Activated CD8-positive, alpha-beta T cell treated with anti-CD3 and anti-CD28 coated beads for 36 hours (primary cell): ENCODE measurements at places on chromosomes 13 and 19.

DNA sequence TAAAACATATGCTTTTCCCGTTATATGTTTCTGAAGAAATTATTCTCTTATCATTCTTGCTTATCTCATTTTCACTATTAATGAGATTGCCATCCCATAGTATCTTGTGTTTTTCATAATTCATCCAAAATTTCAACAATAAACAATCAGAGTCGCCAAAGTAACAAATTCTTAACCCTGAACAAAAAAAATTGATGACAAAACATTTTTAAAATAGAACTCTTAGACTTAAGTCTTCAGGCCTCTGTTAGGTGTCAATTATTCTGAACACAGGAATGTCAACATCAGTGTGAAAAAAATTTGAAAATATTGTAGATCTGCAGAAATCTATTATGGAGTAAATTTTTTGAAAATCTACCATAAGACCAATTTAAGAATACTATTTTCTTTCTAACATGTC lies 37.4 kb downstream of the NEK5 start:
- no peak for DNase-seq

GRCh38 chr19:5436106-5436947 lies 18.9 kb upstream of the ZNRF4 start:
- no peak for DNase-seq

DNA sequence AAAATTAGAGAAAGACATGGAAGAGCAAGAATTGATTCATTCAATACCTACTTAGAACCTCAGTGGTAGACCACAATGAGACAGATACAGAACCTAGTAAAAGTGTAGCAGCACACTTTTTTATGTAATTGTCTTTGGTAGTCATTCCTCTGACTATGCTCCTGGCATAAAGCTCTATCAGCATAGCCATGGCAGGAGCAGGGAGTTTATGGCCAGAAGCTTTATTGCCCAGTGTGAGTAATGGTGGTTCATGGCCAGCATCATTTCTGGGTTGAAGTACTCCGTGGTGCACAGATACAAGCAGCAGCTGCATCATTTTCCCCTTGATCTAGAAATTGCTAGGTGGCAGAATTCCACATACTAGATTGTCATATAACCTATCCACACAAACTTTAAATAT lies 352.6 kb downstream of the TBC1D4 start:
- no peak for DNase-seq

GRCh38 chr19:16571283-16571682 lies 932 bp downstream of the SLC35E1 start:
- no peak for DNase-seq

DNA sequence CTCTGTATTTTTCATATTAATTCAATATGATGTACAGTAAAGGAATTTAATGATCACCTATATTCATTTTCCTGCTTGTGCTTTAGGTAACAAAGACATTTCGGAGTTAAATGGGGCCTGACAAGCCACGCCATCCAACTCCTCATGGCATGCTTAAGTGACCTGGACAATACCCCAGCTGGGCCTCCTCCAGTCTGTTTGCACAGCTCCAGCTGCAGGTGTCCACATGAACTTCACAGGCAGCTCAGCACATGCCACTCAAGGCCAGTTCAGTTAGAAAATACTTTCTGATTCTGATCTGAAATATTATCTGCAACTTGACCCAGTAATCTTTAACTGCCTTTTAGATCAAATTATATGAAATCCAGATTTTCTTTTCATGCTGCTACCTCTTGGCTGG lies 89.6 kb upstream of the SLC15A1 start:
- no peak for DNase-seq

- DNase-seq = no peak
Observed at GRCh38 chr13:56988543-56988942, 152.2 kb upstream of the PRR20A start.

GRCh38 chr13:93963266-93964145 lies 516.0 kb downstream of the DCT start:
- DNase-seq = no peak

- peak; percentile 91 for DNase-seq
Observed at GRCh38 chr19:38387550-38388348, at the start of gene GGN. Gene GGN, minus strand, starts transcription at chr19:38388034. Its CDS starts 773 bp downstream, at chr19:38387261.

DNA sequence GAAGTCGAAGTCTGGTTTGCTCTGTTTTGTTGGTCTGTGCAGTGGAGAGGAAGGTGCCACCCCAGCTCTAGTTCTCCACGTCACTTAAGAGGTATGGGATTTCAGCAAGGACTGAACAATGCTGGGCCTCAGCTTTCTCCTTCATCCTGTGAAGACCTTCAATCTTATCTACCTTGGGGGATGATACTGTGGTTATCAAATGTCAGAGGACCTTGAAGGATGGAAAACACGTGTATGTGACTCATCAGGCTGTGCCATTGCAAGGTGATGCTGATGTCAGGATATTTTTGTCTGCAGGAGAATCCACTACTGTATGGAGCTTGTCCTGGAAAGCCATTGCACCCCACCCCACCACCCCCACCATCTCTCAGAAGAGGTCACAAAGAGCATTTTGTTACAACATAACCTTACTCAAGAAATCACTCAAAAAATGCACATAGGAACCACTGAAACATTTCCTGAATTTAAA lies 81.4 kb upstream of the UQCRFS1 start:
- no peak for DNase-seq

DNA sequence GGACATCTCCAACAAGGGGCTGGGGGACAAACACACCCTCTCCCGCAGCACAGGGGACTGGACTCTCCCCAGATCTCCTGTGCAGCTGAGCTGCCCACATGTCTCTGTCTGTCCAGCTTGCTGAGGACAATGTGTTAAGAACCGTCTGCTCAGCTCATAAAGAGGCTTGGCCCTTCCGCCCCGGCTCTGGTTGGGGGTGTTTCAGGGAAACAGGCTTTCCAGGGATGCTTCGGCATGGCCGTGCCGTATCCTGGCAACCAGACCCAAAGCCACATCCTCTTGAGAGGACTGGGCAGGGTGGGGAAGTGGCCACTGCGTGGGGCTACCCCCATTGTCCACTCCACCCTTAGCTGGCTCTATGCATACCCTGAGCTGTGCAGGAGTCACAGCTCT lies 41.1 kb upstream of the CHST8 start:
- no peak for DNase-seq

DNA sequence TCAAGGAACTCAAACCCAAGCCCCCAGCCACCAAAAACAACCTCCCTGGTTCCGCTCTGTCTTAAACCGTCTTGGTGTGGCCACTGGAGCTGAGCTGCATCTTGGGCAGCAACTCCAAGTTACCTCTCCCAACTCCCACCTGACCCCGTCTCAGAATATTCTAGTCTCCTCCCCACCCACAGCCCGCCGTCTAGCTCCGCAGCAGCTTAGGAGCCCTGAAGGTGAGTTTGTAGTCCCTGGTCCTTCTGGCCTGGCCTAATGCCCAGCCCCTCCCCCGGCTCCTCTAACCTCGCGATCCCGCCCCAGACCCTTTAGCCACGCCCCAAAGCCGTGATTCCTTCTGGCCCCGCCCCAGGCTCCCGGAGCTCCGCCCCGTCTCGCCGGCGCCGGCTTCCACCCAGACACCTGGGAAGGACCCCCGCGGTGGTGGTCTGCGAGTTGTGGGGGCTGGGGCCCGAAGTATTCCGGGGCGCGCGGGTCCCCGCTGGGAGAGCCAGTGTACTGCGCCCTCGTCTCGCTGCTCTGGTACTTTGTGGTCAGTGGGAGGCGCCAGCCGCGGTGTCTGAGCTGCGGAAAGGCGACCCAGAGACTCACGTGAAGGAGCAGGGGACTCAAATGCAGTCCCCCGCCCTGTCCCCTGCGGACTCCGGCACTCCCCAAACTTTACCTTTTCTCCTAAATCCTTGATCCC lies 2.5 kb upstream of the LHB start:
- peak; percentile 68 for DNase-seq

DNA sequence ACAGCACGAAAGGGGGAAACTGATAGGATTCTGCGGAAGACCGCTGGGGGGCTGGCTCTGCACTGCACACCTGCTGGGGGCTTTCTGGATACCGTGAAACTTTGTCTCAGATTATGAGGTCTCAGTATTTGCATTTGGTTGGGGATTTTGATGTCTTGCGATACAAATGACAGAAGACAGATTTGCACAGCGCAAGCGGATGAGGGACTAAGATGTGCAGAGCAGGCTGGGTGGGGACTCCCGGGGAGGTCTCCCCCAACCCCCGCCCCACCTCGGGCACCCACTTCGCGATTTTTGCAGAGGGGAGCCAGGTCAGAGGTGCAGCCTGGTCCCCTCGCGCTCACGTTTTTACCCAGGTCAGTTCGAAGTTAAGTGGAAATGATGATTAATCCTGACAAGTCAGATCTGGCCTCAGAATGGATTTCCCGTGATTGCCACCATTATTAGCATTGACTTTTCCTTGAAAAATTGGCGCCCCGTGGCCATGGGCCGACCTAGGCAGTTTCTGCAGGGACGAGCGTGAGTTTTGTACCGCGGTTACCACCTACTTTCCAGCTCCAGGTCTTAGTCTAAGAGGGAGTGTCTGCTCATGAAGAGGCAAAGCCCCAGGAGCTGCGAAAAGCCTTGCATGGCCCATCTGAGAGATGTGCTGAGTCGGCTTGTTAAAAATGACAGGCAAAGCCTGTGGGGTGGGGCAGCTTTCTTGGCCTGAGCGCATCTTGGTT lies 1.3 kb upstream of the GJB2 start:
- peak; percentile 41 for DNase-seq

DNA sequence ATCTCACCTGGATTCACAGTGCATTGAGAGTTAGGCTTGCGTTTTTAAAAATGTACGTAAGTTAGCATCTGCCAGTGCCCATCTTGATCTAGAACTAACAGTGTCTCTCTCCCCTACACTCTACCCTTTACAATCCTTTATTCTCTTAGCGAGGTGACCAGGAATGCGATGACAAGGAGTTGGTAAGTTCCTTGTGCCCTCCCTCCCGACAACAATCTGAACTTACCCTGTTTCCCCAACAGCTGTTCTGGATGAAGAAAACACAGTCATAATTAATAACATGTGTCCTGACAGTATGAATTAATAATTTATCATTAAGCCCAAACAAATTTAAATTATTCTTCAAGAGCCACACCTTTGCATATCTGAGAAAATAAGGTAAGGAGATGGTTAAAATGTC lies 6.3 kb downstream of the TSHZ3 start:
- DNase-seq = no peak

GRCh38 chr13:99973163-99973807 lies 1.7 kb upstream of the ZIC5 start:
- no peak for DNase-seq

- DNase-seq = no peak
Observed at GRCh38 chr13:73110814-73111213, 52.0 kb downstream of the KLF5 start.

GRCh38 chr13:48615049-48615448 lies 38.7 kb upstream of the CYSLTR2 start:
- no peak for DNase-seq

DNA sequence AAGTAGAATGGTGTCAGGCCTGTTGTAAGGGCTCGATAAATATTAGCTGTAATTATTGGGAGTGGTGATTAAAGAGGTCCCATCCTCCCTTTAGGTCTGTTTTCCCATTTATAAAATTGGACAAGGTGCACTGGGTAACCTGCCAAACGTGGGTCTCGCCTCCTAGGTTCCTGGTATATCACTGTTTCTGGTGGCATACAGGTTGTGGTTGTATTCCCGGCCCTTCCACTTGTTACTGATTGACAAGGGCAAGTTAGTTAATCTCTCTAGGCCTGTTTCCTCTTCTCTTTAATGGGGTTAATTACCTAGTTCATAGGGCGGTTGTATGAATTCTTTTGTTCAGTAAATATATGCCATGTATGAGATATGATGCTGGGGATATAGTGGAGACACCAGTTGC lies 1.5 kb downstream of the PPP2R1A start:
- DNase-seq = no peak

DNA sequence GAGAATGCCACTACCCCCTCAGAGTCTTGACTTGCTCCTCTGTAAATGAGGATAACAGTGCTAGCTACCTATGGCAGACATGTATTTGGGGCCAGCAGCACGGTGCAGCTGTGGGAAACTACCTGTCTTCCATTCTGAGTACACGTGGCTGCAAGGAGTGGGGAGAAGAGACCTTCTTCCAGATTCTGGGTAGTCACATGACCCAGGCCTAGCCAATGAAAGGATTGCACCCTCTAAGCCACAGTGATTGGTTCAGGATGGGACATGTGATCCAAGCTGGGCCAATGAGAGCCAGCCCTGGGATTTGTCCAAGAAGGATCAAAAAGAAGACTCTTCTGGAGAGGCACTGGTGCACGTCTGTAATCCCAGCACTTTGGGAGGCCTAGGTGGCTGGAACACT lies 5.5 kb downstream of the ZNRF4 start:
- DNase-seq = no peak

- DNase-seq = no peak
Observed at GRCh38 chr13:42551611-42552010, 22.3 kb upstream of the TNFSF11 start.

- no peak for DNase-seq
Observed at GRCh38 chr19:33868788-33869412, 72.2 kb downstream of the KCTD15 start.

- no peak for DNase-seq
Observed at GRCh38 chr13:49481788-49482187, 14.0 kb upstream of the PHF11 start.

- DNase-seq = no peak
Observed at GRCh38 chr13:101712026-101712348, 259.5 kb downstream of the ITGBL1 start.

DNA sequence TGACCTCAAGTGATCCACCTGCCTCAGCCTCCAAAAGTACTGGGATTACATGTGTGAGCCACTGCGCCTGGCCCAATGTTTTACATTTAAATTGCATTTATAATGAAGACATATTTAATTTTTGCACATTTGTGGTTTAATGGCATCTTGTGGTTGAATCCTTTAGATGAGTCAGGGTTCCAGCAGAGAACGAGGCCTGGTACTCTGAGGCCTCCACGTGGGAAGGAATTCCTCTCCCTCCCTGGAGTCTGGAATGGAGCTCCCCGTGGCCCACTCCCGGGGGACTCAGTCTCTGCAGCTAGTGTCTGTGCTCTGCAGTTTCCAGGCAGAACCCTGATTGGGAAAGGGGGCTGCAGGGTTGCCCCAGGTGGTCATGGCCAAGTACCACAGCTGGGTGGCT lies 24.2 kb downstream of the ZFR2 start:
- no peak for DNase-seq

DNA sequence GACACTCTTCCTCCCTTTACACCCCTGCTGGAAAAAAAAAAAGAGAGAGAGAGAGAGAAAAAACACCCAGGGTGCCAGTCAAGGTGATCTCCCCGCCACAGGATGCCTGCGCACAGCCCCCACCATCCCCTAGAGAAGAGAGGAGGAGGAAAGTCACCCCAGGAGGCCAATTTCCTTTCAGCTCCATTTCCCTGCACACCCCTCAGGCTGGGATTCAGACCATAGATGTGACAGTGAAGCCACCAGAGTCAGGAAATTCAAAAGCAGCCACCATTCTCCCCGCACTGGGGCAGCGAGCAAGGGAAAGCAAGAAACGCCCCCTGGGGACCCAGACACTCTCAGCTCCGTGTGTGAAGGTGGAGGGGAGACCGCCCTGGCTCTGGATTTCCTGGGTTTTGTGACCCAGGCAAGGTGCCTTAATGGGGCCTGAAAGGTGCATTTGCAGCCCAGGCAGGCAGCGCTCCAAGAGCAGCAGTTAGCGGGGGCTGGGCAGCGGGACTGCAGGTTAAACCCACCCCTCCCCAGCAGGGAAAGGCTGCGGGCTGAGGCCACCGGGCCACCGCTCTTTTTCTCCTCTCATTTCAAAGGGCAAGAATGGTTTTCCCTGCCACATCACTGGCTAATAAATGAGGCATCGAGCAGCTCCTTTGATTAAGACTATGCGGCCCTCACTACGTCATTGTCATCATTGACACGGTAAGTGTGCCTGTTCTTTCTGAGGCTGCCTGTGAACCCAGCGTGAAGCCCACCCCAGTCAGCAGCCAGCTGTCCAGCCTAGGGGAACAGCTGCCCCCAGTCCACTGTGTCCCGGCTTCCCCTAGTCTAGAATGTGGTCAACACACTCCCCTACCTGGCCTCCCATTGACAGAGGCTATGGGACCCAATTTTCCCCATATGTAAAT lies 83.8 kb upstream of the TM9SF2 start:
- DNase-seq = peak; percentile 55
